Naive thymus-derived CD4-positive, alpha-beta T cell (primary cell): ENCODE measurements at places on chromosomes 1 and 21. TPM values are rescaled to one million over a fixed set of nuclear protein-coding genes. Genes with fewer than 3 reads are reported as not detected.

Gene B3GALT2
- 2.8 and 3.2 TPM in 2 replicates for total RNA-seq

Gene DEPDC1
- total RNA-seq = 0.13 TPM

Gene MPL
- not detected in 2 replicates for total RNA-seq

Gene COL6A1
- total RNA-seq = 6.0 TPM

Gene NTRK1
- 3.2 TPM for total RNA-seq

Gene SLC6A17
- not detected for total RNA-seq

Gene LGR6
- 0.16 TPM for total RNA-seq

Gene SH2D2A
- 14.9 TPM for total RNA-seq

Gene KCNJ15
- total RNA-seq = 0.86 TPM

Gene WNT2B
- not detected in 2 replicates for total RNA-seq

Gene KRTAP11-1
- not detected in 2 replicates for total RNA-seq

Gene LRRC71
- total RNA-seq = not detected

Gene AUNIP
- not detected for total RNA-seq

Gene MEX3A
- total RNA-seq = 0.15 TPM

Gene TMEM125
- total RNA-seq = 0.21 TPM

Gene ZSCAN20
- total RNA-seq = 0.77 TPM

Gene FCMR
- 903 TPM for total RNA-seq
